Sigmoid colon (tissue), 7 donors: ENCODE measurements at places on chromosomes 4 and X. TPM values are rescaled to one million over a fixed set of nuclear protein-coding genes. Genes with fewer than 3 reads are reported as not detected.

PABPC1L2B gene
- not detected for polyA plus RNA-seq

- DNase-seq: no peak
These were observed 1941.5 kb upstream of the PCDH10 start for GRCh38 chr4:131207589-131207988.

GRCh38 chrX:12197030-12197429 is 58.8 kb downstream of the FRMPD4 start:
- no peak for DNase-seq

GRCh38 chr4:187929024-187929423 is 66.5 kb upstream of the ZFP42 start:
- DNase-seq: no peak
